HEK293T (cell line): ENCODE measurements at places on chromosomes 2 and 18.
A peak's percentile ranks its signal among the peaks of the same experiment; 100 is the strongest.

DNA sequence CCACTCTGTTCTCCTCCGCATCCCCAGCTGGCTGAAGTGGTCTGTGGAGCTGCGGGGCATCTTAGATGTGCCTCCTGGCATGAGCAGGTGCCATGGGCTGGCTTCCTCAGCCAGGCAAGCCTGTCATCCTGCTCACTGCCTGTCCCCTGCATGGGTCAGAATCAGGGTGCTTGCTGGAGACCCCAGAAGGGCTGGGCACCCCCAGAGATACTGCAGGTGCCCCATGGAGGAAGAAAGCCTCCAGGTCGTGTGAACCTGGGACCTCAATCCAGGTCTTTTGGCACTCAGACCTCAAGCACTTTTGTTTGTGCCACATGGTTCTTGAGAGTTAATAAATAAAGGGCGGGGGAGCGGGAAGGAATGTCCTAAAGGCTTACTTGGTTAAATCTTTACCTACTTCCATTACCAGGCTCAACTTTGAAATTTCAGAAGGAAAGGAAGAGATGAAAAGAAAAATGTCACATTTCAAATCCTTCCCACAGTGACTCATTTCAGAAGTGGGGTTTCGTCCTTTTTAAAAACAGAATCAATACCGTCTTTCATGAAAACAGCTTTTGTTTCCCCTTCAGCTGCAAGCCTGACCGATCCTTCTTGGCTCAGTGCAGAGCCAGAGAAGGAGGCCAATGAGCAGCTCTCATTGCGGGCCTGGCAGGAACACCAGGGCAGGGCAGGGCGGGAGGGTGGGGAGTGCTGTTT, 69.9 kb downstream of the RHOB start:
- no peak for DNase-seq

DNA sequence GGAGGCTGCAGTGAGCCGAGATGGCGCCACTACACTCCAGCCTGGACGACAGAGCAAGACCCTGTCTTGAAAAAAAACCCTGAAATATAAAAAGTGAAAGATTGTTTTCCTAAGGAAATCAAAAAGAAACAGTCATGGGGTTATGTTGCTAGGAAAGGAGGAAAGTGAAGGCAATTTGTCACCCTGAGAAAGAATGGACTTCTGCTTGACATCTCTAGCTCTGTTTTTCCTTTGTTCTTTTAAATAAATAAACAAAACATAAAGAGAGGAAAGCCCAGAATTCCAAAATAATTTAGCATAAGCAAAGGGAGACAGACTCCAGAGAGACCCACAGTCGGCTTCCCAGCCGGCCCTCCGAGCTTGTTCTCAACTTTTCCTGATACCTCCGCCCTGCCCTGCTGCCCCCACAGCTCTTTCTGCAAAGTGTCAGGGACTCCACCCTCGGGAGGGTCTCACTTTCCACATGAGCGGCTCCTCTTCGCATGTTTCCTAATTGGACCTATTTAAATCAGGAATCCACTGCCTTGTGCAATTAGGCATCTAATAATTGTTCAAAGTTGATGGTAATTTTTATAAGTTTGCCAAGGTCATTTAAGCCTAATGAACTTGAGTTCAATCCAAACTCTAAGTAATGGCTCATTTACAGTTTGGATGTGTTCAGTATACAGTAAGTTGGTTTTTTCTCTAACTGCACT, 49.8 kb upstream of the COPS8 start:
- DNase-seq, result no peak

- no peak for DNase-seq
Observed at GRCh38 chr18:77344786-77345500, 95.3 kb downstream of the GALR1 start.

DNA sequence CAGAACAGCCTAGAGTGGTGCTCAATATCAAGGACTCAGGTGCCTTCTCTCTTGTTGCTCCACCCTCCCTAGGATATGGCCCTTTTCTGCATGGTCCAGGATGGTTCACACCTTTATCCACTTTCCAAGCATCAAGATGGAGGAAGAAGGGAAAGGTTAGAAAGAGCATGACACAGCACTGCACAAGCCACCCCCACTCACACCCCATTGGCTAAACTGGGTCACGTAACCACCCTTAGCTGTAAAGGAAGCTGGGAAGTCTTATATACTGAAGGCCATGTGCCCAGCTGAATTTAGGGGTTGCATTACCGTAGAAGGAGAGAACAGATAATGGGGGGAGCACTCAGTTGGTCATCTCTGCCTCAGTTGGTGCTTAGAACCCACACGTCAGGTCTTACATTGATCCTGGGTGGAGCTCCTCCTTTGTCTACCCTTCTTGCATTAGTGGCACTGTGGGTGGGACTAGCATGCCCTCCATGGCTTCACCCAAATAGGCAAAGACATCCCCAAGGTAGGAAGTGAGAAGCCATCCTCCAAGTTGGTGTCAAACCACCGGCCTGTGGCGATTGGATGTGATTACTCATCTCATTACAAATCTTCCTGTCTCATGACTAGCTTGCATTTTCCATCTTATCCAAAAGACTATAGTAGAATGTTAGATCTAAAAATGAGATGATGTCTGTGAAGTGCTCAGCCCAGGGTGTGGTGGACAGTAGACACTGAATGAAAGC, 248.5 kb downstream of the HAUS1 start:
- DNase-seq, result no peak

GRCh38 chr2:210611466-210611865, 55.1 kb downstream of the CPS1 start:
- DNase-seq, result no peak

DNA sequence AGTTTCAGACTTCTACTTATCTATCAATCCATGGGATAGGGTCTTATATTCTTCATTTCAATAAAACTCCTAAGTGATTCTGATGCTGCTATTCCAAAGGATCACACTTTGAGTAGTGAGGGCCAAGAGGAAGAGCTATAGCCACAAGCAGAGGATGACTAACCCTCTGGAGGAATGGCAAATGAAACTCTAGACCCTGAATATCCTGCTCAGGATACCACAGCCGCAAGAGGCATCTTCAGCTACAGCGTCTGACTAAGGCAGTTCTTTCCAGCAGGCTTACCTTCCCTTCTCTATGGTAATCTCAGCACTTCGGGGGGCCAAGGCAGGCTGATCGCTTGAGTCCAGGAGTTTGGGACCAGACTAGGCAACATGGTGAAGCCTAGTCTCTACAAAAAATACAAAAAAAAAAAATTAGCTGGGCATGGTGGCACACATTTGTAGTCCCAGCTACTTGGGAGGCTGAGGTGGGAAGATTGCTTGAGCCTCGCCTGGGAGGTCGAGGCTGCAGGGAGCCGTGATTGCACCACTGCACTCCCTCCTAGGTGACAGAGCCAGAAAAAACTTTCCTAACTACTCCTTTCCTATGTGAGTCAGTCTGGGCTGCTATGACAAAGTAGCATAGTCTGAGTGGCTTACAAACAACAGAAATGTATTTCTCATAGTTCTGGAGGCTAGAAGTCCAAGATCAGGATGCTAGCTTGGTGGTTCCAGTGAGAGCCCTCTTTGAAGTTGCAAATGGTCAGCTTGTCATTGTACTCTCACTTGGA, 371.9 kb downstream of the IRS1 start:
- no peak for DNase-seq

GRCh38 chr2:24163601-24164000, 11.3 kb upstream of the FAM228A start:
- DNase-seq, result no peak

DNA sequence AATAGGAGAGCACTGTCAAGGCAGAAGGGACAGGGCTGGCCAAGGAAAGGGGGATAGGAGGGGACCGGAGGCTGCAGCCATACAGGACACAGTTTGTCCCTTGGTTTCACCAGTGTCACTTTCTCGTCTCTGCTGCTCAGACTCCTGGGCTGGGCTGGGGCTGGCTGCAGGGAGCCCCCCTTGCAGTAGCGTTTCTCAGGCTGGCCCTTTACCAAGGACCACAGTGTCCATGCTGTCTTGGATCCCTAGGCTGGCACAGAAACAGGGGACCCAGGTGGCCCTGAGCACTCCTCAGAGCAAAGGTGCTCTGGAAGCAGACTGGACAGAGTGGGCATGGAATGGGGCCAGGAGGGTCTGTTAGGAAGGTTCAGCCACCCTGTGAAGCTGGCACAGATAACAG, 34.8 kb downstream of the ATOH8 start:
- DNase-seq, result no peak

DNA sequence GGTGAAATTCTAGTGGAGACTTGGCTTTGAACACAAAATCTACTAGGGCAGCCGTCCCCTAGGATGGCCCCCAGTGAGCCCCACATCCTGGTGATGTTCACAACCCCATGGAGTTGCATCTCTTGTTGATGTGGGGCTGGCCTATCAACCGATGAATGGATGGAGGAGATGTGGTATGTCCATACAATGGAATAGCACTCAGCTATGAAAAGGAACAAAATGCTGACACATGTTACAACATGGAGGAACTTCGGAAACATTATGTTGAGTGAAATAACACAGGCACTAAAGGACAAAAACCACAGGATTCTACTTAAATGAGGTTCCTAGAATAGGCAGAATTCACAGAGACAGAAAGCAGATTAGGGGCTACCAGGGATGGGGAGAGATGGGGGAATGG, 80.1 kb upstream of the ASAP2 start:
- DNase-seq, result no peak

- DNase-seq, result no peak
Observed at GRCh38 chr2:215188078-215188477, 49.7 kb upstream of the ABCA12 start.

DNA sequence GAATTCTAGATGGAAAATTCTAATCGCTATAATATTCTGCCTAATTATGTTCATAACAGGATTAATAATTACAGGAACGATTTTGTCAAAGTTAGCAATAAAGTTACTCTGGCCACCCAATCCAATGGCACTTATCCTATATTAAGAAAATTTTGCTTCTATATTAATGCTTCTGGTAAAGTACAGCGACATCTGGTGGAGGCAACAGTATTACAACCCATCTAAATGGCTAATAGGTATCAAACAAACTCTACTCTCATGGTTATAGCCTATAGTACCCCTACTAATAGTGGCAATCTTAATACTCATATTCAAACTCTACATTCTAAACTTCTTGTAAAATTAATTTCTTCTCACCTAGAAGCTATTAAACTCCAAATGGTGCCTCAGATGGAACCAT, 1084.7 kb upstream of the LRRTM1 start:
- no peak for DNase-seq

- DNase-seq, result no peak
Observed at GRCh38 chr2:199055336-199055735, 402.4 kb downstream of the SATB2 start.

DNA sequence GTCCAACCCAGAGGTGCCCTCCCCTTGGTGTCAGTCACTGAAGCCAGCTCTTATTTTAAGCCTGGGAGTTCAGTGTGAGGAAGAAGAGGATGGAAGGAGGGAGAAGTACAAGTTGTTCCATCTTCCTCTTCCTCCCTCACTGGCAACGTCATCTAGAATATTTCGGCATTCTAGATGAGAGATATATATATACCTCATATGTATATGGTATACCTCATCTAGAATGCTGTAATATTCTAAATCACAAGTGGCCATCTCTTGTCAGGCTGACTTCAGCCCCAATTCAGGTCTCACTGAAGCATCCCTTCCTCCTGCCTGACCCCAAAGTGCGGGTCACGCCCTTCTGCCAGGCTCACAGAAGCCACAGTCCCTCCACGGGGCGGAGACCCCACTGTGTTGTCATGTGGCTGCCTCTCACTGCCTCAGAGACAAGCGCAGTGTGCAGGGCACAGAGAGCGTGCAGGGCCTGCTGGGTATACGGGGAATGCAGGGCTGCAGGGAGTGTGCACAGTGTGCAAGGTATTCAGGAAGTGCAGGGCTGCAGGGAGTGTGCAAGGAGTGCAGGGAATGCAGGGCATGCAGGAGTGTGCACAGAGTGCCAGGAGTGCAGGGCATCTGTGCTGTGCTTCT, 32.8 kb upstream of the B3GNT7 start:
- DNase-seq, result no peak

DNA sequence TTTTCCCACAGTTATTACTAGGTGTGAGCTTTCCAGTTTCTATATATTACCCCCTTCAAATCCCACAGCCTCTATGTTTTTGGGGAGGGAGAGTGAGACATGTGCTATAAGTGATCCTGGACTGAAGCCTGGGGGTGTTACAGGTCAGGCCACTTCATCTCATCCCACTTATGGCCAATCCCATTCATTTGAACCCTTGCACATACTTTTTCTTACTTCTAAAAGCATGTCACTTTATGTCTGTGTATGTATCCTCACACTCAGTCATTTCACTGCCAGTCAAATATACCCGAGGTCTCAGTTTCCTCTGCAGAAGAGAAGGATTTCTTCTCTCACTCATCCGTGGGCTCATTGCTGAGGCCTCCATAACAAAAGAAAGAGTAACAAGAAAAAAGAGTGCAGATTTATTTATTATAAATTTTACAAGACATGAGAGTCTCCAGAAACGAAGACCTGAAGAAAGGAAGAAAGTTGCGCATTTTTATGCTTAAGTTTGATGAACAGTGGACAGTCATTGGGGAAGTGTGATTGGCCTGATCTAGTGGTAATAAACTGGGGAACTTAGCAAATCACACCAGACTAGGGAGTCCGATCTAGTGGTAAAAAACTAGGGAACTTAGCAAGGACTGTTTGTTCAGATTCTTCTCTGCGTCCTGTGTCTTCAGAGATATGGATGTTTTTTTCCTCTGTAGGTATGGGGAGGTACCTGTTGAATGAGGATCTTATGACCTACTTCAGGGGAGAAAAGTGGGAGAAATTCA, 52.1 kb downstream of the ICOS start:
- no peak for DNase-seq

- peak; percentile 45 for DNase-seq
Observed at GRCh38 chr2:44362207-44363015, 664 bp downstream of the CAMKMT start.
